ENCODE measurements at places on chromosomes 16 and 17.

GRCh38 chr17:39761861-39762496 is 24.2 kb downstream of the GRB7 start:
- DNase-seq = no peak

- no peak for DNase-seq
Measured at GRCh38 chr16:66346221-66346620, 20.3 kb upstream of the CDH5 start.

GRCh38 chr17:65389426-65389825 is 172.0 kb downstream of the AXIN2 start:
- no peak for DNase-seq

GRCh38 chr16:67555795-67556212 is 6.5 kb upstream of the CTCF start:
- DNase-seq = no peak

DNA sequence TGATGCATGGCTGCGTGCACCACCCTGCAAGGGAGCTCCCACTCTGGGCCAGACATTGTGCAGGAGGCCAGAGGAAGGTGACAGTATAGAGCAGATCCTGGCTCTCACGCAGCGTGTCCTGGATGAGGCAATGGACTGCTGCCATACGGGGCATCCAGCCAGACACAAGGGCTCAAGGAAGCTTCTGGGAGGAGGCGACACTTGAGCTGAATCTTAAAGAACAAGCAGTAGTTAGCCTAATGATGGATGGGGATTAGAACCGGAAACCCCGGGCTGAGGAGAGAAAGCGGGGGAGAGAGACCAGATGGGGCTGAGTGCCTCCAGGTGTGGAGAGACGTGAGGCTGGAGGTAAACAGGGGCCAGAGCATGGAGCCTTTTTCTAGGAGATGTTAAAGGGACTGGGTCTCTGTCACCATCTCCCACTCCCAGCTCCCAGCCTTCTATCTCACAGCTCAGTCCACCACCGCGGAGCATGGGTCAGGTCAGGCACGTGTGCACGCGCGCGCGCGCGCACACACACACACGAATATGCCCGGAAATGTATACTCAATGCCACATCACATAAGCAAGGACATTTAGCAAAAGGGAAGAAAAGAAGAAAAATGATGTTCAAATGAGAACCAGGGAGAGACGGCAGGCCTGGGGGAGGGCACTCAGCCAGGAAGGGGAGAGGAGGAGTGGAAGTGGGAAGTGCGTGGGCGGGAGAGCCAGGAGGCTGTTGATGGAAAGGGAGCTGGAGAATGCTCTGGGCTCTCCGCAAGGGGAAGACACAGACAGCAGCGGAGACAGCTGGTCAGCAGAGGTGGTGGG is 46.3 kb downstream of the CCDC42 start:
- no peak for DNase-seq

DNA sequence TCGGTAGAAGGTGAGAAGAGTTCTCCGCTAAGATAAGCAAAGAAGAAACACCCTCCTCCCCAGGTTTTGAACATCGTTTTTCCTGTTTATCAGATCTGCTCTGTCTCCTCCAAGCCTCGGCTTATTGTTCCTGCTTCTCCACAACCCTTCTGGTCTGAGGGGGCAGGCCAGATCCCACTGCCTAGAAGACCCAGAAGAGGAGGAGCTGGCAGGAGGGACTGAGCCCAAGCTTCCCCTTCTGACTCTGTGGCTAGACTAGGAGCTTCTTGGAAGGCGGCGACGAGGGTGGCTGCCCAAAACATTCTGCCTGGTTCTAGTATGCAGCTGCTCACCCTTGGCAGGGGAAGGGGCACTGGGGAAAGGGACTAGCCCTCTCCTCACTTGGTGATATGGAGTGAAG is 5.2 kb upstream of the HOXB5 start:
- no peak for DNase-seq

DNA sequence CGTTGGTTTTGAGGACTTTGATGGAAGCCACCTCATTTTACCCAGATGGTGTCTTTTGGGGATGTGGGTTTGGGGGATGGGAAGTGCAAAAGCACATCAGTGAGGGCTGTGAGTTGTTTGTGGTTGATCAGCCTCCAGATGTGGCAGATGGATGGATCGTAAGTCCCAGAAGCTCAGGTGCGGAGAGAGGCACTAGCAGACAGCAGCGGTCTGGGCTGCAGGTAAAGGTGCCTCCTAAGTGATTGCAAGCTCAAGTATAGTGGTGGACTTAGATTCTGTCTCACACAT is 18.0 kb downstream of the HS3ST3B1 start:
- no peak for DNase-seq

DNA sequence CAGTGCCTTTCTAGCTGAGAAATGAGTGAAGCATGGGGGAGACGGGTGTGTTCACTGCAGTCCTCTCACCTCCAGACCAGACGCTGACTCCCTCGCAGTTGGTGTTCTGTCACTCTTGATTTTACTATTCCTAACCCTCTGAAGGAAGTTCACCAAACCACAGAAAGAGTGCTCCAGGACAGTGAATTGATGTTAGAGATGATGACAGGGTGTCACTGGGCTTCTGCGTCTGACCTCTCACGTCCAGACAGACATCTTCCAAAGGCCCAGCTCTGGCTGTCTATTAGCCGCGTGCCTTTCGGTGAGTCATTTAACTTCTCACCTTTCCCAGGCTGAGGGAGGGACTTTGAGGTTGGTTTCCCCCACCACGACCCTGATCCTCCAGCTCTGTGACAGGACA is 8.2 kb downstream of the CRAMP1 start:
- no peak for DNase-seq

- DNase-seq = no peak
Measured at GRCh38 chr17:64492481-64493109, 4.3 kb downstream of the POLG2 start.

- no peak for DNase-seq
Measured at GRCh38 chr17:74812109-74813009, 36.2 kb upstream of the NAT9 start.

DNA sequence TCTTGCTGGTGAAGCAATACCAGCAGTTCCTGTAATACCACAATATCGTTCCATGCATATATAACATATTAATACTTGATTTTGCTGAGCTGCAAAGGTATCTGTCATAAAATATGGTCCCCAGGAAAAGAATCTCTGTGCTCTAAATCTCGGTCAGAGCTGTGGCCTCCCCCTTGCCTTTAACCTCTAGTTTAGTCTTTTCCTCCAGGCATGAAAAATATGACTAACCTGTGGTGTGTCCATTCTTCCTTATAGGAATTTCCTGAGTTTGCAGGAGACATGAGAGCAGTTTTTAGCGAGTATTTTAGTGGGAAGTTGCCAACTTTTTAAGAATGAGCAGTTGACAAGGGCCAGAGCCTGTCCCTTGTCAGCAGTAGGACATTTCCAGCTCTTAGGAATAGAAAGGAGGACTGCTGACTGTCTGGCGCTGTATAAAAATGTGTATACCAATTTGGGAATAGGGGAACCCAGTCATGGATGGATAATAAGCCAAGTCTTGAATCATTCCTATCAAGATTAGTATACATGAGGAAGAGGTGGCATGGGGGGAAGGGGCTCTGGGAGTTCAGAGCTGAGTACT is 8.7 kb downstream of the ATXN1L start:
- DNase-seq = no peak

- no peak for DNase-seq
Measured at GRCh38 chr16:84881702-84882521, 62.1 kb downstream of the CRISPLD2 start.

GRCh38 chr16:84314373-84314772 is 19.7 kb downstream of the WFDC1 start:
- no peak for DNase-seq

DNA sequence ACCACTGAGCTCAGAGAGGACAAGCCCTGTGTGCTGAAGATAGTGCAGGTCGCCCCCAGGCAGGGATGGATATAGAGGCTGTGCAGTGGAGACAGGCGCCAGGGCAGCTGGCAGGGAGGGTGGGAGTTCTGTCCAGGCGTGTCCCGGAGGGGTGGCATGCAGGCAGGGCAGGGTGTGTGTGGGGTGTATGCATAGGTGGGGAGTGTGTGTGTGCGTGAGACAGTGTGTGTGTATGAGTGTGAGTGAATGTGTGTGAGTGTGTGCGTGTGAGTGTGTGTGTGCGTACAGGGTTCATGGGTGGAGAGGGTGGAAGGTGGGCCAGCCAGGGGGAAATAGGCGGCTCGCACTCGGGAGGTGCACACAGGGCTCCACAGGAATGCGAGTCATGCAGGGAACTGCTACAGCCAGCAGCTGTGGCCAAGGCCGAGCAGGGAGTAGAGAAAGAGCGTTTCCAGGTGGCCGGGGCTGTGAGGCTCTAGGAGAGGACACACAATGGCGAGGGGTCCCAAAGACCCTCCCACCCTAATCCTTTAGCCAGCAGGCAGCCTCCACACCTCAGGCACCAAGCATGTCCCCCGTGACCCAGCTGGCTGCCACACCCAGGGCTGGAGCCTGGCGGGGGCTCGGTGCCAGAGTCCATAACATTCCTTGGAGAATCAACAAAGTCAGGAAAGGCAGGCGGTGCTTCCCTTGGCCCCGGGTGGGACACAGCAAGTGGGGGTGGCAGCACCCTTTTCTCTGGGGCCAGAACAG is 4.6 kb downstream of the PLCD3 start:
- DNase-seq = no peak

DNA sequence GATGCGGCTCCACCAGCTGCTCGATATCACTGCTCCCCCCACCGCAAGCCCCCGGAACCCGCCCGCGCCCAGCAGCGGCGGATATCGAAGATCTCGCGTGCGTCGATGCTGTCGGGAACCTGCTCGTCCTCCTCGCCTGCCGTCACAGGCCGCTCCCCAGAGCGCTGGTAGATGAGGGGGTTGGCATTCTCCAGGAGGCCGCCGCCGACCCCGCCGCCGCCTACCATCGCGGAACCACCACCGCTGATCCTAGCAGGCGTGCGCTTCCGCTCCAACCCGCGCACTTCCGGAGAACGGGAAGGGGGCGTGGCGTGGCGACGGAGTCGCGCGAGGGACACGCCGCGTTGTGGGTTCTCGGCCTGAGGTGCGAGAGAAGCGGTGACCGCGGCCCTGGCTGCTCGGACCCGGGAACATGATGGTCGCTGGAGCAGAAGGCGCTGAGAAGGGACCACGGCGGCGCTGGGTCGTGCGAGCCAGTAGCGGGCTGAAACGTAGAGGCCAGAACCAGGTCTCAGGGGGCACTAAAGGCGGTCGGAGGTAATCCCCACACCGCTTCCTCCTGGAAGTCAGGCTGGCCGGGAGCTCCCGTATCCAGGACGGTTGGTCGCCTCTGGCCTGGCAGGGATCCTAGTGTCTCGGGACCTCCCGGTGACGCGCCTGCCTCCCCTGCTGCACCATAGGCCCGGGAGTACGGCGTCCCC is at the start of gene CIAO2B:
TSS of gene CIAO2B (minus strand) at position 265 of the 701 bp plus-strand sequence. CDS start at position 227, 38 bp downstream.
- peak; percentile 91 for DNase-seq

- DNase-seq = no peak
Measured at GRCh38 chr17:34569591-34569990, 9.8 kb upstream of the TMEM132E start.

DNA sequence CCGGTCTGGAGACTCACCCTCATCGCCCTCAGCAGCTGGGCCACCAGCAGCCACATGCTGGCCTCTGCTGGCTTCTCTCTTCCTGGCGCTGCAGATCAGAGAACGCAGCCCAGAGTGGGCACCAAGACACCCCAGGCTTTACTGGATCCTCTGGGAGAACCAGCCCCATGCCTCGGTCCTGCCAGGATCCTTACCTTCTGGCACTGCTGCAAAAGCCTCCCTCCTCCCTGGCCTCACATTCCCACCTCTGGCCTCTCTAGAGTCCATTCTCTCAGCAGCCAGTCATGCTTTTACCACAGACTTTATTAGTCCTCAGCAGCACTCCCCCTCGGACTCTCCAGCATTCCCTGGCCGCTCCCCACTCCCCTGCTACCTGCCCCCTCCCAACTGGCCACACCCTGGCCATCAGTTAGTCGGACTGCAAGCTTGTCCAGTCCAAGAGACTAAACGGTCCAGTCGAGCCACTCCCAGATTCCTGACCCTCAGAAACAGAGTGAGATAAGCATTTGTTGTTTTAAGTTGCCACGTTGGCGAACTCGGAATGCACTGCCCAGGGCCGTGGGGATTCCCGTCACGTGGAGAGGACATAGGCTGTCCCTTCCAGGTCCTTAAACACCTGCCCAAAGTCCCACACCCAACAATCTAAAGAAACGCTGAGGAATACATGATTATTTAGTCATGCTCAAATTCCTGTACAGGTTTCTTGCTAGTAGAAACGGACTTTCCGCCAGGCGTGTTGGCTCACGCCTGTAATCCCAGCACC is 5.9 kb upstream of the SPG7 start:
- no peak for DNase-seq

GRCh38 chr16:1645914-1646525 is 32.1 kb upstream of the JPT2 start:
- peak; percentile 33 for DNase-seq

DNA sequence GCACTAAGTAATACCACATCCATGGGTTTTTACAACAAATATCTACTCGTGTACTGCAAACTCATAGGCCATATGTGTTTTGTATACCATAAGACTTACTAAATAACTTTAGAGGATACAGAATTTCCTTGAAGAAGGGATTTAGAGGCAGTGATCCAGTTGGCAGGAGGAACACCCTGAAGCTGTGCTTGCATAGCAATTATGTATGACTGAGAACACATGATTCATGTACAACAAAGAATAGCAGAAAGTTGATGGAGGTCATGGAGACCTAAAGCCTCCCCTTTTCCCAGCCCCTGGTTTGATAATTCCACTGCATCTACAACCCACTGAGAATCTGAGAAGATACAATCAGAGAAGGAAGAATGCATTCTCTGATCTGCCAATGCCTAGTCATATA is 83.8 kb upstream of the PMFBP1 start:
- no peak for DNase-seq

- no peak for DNase-seq
Measured at GRCh38 chr16:60882816-60883215, 1153.4 kb downstream of the CDH8 start.

DNA sequence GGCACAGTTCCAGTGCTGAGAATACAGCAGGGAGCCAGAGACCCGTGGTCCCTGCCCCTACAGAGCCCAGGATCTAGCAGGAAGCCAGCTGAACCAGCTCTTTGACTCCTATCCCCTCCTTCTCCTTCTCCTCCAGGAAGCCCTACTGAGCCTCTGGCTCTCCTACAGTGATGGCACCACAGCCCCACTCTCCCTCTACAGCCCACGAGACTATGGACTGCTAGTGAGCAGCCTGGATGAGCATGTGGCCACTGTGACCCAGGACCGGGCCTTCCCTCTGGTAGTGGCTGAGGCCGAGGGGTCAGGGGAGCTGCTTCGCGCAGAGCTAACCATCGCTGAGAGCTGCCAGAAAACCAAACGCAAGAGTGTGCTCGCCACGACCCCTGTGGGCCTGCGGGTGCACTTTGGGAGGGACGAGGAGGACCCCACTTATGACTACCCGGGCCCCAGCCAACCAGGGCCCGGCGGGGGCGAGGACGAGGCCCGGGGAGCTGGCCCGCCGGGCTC is 57.7 kb downstream of the TMEM132E start:
- no peak for DNase-seq

- no peak for DNase-seq
Measured at GRCh38 chr17:47729476-47729875, 3.6 kb upstream of the TBX21 start.

- DNase-seq = no peak
Measured at GRCh38 chr16:66575060-66575459, 4.2 kb upstream of the CMTM2 start.

GRCh38 chr16:87324411-87325275 is 7.5 kb upstream of the C16orf95 start:
- peak; percentile 42 for DNase-seq
